ENCODE measurements at places on chromosomes 6 and 20.

DNA sequence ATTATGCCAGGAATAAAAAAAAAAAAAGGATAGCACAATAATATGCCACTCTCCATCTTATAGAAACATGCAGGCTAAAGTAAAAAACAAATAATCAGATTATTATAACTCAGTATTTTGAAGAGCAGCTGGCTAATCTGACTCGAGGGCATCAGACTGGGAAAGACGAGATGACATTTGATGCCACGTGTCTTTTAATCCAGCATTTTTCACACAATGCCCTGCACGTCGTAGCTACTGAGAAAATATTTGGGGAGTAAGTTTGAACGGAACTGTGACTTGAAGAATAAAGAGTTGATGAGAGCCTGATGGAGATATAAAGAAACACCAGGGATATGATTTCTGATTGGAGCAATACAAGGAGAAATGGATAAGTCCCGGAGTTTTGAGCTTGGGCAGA is 237.7 kb downstream of the ARID1B start:
- no peak for DNase-seq

GRCh38 chr6:17600527-17601385 is 654 bp downstream of the FAM8A1 start:
- DNase-seq = peak; percentile 67

- DNase-seq = no peak
Observed at GRCh38 chr20:62485062-62485700, 9.4 kb upstream of the GATA5 start.

GRCh38 chr20:24450624-24451376 is 18.6 kb upstream of the SYNDIG1 start:
- no peak for DNase-seq

DNA sequence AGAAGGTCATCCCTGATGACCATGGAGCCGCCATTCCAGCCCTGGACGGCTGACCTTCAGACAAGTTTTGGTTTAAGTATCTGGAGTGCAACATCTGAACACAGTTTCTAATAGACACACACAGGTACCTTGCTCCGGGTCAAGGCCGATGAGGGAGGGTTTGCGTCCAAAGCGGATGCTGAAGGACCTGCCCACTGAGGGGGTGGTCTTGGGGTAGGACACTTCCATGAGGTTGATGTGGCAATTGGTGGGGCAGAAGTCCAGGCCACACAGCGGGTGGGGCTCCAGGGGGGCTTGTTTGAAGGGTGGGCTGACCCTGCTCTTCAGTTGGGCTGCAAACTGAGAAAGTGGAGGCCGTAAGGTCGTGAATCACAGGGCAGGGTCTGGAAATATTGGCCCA is 177.9 kb downstream of the PREX1 start:
- DNase-seq = no peak
